ENCODE measurements at places on chromosomes 2 and 18.

GRCh38 chr2:197560146-197560665 is 44.3 kb downstream of the MOB4 start:
- no peak for DNase-seq

DNA sequence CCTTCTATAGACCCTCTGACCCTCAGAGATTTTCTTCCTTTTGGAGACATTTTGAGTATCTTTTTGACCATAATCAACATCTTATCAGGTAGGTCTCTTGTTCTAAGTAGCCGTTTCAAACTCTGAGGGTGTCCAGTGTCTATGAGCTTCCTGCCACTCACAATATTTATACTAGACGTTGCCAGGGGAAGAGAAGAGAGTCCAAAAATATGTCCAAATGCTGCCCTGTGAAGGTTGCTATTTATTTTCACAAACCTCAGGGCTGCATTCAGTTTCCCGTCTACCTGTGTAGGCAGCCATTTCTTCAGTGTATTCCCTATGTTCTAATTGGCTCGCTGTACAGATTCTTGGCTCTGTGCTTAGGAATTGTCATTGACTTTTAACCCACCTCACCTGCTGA is 986 bp upstream of the DSG1 start:
- no peak for DNase-seq

- DNase-seq, result peak; percentile 5
These were observed 27.3 kb downstream of the RFTN2 start for GRCh38 chr2:197647961-197648690.

DNA sequence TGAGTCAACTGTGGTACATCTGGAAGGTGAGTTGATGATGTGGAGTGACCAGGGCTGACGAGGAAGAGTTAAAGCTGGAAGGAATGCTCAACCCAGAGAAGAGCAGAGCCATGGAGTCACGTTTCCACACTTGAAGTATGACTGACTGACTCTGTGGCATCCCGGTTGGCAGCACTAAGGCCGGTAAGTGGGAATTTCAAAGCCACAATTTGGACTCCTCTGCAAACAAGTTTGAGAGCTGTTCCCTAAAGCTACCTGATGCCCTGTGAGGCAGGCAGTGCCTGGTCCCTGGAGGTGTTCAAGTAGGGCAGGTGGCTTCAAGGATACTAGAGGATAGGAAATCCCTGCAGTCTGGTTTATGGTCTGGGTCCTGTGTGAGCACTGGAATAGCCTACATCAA is 69.3 kb upstream of the ITGB6 start:
- DNase-seq, result no peak
